T-helper 17 cell (primary cell): ENCODE measurements at places on chromosomes 3 and 15.
A peak's percentile ranks its signal among the peaks of the same experiment; 100 is the strongest.

- no peak overlapping the region for H3K27ac ChIP-seq
- H3K27me3 ChIP-seq = no peaks in the 10 kb centered on the region
- H3K4me3 ChIP-seq = no peak overlapping the region
- no peaks in the 10 kb centered on the region for H3K4me1 ChIP-seq
- no peak for DNase-seq
- no peaks in the 10 kb centered on the region for H3K36me3 ChIP-seq
Observed at GRCh38 chr3:159721324-159721723, 267.3 kb upstream of the IL12A start.

- no peak for DNase-seq
- no peaks in the 10 kb centered on the region for H3K4me1 ChIP-seq
- no peaks in the 10 kb centered on the region for H3K36me3 ChIP-seq
Observed at GRCh38 chr3:146813496-146813895, 208.3 kb upstream of the PLSCR5 start.

GRCh38 chr15:91099616-91099994 lies 452 bp upstream of the SV2B start:
- peaks cover 12% of the 10 kb centered on the region for H3K36me3 ChIP-seq
- peaks cover 86% of the 10 kb centered on the region for H3K27me3 ChIP-seq
- no peak for DNase-seq
- H3K4me1 ChIP-seq = peaks cover 18% of the 10 kb centered on the region
- H3K27ac ChIP-seq = no peak overlapping the region

DNA sequence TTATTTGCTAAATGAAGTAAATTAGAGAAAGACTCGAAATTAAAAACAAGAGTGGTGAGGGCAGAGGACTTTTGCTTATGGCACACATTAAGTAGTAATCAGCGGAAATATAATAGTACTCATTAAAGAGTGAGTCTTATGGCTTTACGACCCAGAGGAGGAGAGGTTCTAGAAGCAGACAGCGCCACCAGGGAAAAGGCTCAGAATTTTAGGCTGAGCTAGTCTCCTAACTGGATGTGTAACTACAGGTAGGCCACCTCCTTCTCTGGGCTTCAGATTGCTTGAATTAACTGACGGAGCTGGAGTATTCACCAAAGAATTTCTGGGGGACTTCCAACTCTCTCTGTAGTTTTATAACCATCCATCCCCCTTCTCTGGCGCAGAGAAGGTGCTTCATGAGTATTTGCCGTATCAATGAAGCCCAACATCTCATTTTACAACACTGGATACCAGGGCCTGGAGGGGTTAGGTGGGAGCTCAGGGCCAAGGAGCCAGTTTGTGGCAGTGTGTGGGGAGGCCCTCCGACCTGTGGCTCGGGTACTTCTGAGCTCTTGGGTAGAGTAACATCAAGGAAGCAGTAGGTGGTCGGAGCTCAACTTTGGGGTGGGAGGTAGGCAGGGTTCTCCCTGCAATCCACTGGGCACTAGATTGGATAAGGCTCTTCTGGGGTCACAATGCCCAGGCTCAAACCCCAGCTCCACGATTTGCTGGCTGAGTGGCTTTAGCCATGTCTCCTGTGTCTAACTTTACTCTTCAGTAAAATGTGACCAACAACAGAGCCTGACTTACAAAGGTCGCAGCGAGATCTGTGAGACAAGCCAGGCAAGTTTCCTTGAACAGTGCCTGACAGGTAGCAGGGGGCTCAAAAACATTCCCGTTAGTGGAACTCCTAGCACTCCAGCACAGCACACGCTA lies 1.1 kb downstream of the CHCHD4 start:
- H3K27ac ChIP-seq = peak overlapping the region; percentile 89
- DNase-seq = no peak
- H3K4me1 ChIP-seq = peaks cover 49% of the 10 kb centered on the region
- H3K36me3 ChIP-seq = peaks cover 9% of the 10 kb centered on the region
- H3K4me3 ChIP-seq = peak overlapping the region; percentile 97

- no peak for DNase-seq
- no peak overlapping the region for H3K4me3 ChIP-seq
- H3K27me3 ChIP-seq = no peaks in the 10 kb centered on the region
- no peak overlapping the region for H3K27ac ChIP-seq
Observed at GRCh38 chr3:30169487-30169886, 436.9 kb upstream of the TGFBR2 start.

GRCh38 chr3:15325228-15325627 lies 7.2 kb downstream of the SH3BP5 start:
- no peak overlapping the region for H3K4me3 ChIP-seq
- peaks cover 11% of the 10 kb centered on the region for H3K36me3 ChIP-seq
- peak overlapping the region; percentile 80 for H3K27ac ChIP-seq
- no peak for DNase-seq
- H3K27me3 ChIP-seq = no peaks in the 10 kb centered on the region
- H3K4me1 ChIP-seq = peaks cover 62% of the 10 kb centered on the region

DNA sequence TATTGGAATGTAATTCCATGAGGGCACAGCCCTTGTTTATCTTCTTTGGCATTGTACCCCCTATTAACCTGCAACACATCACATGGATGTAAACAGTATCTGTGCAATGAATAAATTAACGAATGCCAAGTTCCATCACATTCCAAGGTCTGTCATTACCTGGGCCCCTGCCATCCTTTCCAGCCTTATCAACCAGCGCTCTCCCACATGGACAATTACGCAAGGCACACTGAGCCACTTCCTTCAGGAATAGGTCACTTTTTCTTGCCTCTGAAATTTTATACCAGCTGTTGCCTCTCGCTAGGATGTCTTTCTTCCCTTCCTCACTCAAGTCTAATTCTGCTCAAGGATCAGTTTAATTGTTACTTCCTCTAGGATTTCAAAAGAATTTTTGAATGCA lies 1051.8 kb upstream of the CFAP20DC start:
- H3K4me3 ChIP-seq = no peak overlapping the region
- peaks cover 4% of the 10 kb centered on the region for H3K4me1 ChIP-seq
- no peak for DNase-seq
- H3K27ac ChIP-seq = no peak overlapping the region

GRCh38 chr3:64058566-64058965 lies 35.3 kb upstream of the PSMD6 start:
- no peaks in the 10 kb centered on the region for H3K4me1 ChIP-seq
- no peaks in the 10 kb centered on the region for H3K36me3 ChIP-seq
- no peak for DNase-seq
- no peak overlapping the region for H3K27ac ChIP-seq
- H3K4me3 ChIP-seq = no peak overlapping the region

DNA sequence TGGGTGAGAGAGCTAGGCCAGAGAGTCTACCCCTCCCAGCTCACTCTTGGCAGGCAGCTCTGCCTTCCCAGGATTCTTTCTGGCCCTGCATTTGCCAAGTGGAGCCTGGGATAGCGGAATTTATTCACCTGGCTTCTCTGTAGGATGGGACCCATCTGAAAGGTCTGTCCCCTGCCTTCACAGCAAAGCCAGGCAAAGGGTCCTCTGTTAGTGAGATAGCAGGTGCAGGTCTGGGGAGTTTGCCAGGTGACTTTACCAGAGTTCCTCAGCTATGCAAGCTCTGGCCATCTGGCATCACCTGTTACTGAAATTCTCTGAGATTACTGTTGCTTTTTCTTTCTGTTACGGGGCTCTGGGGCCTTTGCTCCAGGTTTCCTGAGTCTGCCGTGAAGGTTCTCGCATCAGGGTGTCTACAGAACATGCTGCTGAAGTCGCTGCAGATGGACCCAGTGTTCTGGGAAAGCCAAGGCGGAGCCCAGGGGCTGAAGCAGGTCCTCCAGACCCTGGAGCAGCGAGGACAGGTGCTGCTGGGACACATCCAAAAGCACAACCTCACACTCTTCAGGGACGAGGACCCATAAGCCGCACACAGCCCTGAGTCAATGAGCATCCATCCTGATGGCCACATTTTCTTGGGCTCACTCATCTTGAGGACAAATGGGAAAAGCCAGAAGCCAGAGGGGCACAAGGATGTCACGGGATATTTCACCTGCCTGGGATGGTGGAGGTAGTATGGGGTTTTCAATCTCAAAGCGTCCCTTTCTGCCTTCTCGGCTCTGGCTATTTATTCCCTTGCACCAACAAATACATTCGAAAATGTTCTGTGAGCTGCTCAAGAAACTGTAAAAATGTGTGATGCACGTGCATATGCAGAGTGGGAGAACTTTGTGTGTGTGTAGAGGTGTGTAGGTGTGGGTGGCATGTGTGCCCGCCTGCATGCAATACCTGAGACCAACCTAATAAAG lies 49.8 kb downstream of the POMGNT2 start:
- H3K36me3 ChIP-seq = peaks cover 3% of the 10 kb centered on the region
- H3K4me1 ChIP-seq = peaks cover 10% of the 10 kb centered on the region
- no peak overlapping the region for H3K27ac ChIP-seq

DNA sequence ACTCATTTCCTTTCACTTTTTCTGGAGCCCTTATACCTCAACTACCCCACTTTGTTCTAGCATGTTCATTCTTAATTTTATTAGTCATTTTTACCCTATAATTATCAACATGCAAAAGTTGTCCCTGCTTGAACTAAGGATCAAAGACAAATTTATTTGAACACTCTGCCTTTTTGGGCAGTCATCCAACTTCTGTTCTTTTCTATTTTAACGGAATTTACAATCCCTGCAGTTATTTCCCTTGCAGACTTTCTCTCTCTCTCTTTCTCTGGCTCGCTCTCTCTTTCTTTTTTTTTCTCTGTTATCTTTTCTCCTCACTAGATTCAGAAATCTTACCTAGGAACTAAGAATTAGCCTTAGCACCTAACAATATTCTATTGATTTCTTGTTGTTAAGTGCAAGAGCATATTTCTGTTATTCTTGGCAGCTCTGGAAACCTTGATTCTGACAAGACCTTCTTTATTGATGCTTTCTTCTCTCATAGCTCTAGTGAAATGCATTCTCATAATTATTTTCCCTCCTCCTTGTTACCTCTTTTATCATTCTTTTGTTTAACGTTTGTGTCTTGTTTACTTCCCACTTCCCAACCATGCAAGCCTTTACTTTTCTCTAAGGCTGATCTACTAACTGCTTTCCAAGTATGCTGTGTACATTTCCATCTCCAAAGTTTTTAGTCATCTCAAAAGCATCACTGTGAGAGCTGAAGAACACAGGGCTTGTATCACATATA lies 951.6 kb downstream of the DIPK2A start:
- H3K4me3 ChIP-seq = no peak overlapping the region
- no peak for DNase-seq
- H3K27ac ChIP-seq = no peak overlapping the region
- H3K4me1 ChIP-seq = no peaks in the 10 kb centered on the region
- H3K36me3 ChIP-seq = no peaks in the 10 kb centered on the region

GRCh38 chr3:23254835-23255234 lies 51.7 kb downstream of the UBE2E2 start:
- DNase-seq = no peak
- H3K4me1 ChIP-seq = peaks cover 7% of the 10 kb centered on the region
- H3K4me3 ChIP-seq = no peak overlapping the region
- no peaks in the 10 kb centered on the region for H3K27me3 ChIP-seq
- no peaks in the 10 kb centered on the region for H3K36me3 ChIP-seq

DNA sequence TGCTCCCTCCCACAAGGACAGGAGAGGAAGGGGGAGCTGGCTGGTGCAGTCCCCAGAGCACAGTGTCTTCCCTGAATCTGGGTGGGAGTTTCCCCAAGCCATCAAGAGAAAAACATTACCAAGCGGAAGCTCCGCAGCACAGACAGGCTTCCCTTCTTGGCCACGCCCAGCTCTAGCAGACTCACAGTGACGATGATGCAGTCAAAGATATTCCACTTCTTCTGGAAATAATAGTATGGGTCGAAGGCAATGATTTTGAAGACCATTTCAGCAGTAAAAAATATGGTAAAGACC lies 76.7 kb downstream of the SCN10A start:
- H3K4me1 ChIP-seq = no peaks in the 10 kb centered on the region
- peaks cover 2% of the 10 kb centered on the region for H3K36me3 ChIP-seq
- peaks cover 32% of the 10 kb centered on the region for H3K27me3 ChIP-seq
- no peak for DNase-seq
- no peak overlapping the region for H3K27ac ChIP-seq
- no peak overlapping the region for H3K4me3 ChIP-seq

- no peaks in the 10 kb centered on the region for H3K36me3 ChIP-seq
- DNase-seq = no peak
- H3K27me3 ChIP-seq = peaks cover 7% of the 10 kb centered on the region
- H3K27ac ChIP-seq = no peak overlapping the region
- no peaks in the 10 kb centered on the region for H3K4me1 ChIP-seq
Observed at GRCh38 chr3:97721446-97721845, 43.1 kb upstream of the ARL6 start.

GRCh38 chr3:33942483-33943150 lies 144.2 kb downstream of the PDCD6IP start:
- H3K4me3 ChIP-seq = no peak overlapping the region
- no peaks in the 10 kb centered on the region for H3K4me1 ChIP-seq
- H3K27me3 ChIP-seq = peaks cover 18% of the 10 kb centered on the region
- H3K36me3 ChIP-seq = no peaks in the 10 kb centered on the region
- H3K27ac ChIP-seq = no peak overlapping the region

GRCh38 chr15:61099020-61099810 lies 129.9 kb downstream of the RORA start:
- no peak for DNase-seq
- H3K4me1 ChIP-seq = no peaks in the 10 kb centered on the region
- no peak overlapping the region for H3K27ac ChIP-seq
- peaks cover 85% of the 10 kb centered on the region for H3K27me3 ChIP-seq
- no peak overlapping the region for H3K4me3 ChIP-seq

DNA sequence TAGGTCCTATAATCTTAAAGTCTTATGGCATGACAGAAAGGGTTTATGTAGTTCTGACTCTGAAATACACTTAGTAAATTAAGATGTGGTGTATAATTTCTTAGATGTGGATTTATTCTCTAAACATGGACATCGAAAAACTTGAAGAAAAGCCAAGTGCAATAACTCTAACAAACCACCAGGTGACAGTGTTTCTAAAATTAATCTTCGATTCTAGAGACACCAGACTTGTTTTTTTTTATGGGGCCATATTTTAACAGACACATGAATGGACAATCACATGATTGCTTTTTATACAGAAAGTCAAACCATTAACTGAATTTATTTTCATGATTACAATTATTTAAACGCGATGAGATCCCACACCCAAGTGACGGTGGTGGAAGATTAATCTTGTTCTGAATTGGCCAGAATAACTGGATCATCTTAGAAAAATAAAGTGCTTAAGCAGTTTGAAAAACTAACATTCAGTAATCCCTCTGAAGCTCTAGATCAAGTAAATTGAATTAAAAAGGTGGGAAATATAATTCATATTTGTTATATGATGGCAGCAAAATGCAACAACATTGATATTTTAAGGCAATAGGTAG lies 305.1 kb downstream of the LSAMP start:
- H3K36me3 ChIP-seq = no peaks in the 10 kb centered on the region
- no peak overlapping the region for H3K4me3 ChIP-seq
- no peak for DNase-seq
- H3K27me3 ChIP-seq = no peaks in the 10 kb centered on the region

- H3K4me1 ChIP-seq = no peaks in the 10 kb centered on the region
- H3K27me3 ChIP-seq = peaks cover 19% of the 10 kb centered on the region
- no peak for DNase-seq
- H3K4me3 ChIP-seq = no peak overlapping the region
Observed at GRCh38 chr3:153008226-153008625, 153.8 kb upstream of the RAP2B start.

GRCh38 chr3:13338231-13338630 lies 81.9 kb downstream of the NUP210 start:
- H3K27ac ChIP-seq = peak overlapping the region; percentile 47
- no peak overlapping the region for H3K4me3 ChIP-seq
- no peak for DNase-seq
- H3K27me3 ChIP-seq = no peaks in the 10 kb centered on the region
- H3K36me3 ChIP-seq = peaks cover 2% of the 10 kb centered on the region
- peaks cover 9% of the 10 kb centered on the region for H3K4me1 ChIP-seq
